Tibial nerve (tissue), 4 donors: ENCODE measurements at places on chromosomes 7 and 10. TPM values are rescaled to one million over a fixed set of nuclear protein-coding genes. Genes with fewer than 3 reads are reported as not detected.

CPSF4 gene
- 34.3 TPM for total RNA-seq

CAV2 gene
- 144 TPM for total RNA-seq

MCM10 gene
- not detected for total RNA-seq

- no peak for DNase-seq
Measured at GRCh38 chr10:8316284-8316683, 261.8 kb downstream of the GATA3 start.

GRCh38 chr10:10677479-10677878, 340.2 kb upstream of the CELF2 start:
- peak; percentile 28 for DNase-seq

DNA sequence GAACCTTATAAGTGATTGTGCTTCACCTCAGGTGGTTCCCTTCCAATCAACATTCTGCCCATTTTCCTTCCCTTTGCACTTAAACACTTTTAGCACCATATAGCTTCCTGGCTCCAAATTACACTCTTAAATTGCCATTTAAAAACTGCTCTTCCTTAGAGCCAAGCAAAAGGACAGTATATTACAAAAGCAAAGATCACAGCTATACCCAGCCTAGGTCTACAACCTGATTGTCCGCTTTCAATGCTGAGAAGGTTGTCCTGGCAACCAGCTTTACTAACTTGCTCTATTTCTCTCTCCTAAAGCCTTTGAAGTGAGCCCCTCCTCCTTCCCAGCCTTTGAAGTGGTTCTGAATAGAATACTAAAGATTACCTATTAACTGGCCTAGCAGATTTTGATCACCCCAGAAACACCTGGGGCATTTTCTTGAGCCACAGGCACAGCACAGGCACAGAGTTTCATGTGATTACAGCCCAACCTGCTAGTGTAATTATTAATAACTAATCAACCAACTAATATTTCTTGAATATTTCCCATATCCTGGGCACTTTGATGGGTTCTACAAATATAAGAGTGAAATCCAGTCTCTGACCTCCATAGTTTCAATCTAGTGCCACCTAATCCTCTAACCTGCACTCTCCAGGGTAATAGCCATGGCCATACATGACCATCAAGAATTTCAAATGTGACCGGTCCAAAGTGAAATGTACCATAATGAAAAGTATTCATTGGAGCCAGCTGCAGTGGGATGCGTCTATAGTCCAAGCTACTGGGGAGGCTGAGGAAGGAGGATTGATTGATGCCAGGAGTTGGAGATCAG, 63.6 kb upstream of the TRIM24 start:
- DNase-seq, result no peak

DNA sequence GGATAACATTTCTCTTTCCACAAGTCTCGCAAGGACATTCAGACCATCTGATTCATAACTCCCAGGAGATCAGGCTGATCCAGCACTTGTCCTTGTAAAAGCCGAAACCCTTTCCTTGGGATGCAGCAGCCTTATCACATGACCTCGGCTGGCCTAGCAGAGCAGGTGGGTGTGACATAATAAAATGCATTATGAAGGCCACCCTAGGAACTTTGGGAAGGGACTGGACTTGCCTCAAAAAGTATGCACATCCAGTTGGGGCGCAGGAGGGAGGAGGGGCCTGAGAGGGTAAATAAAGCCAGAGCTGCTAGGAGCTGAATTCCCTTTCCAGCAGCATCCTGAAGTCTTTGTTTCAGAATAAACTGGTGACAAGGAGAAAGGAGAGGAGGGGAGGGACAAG, 260.8 kb downstream of the SNX13 start:
- peak; percentile 52 for DNase-seq

- DNase-seq, result no peak
Measured at GRCh38 chr10:3750006-3750816, 34.8 kb downstream of the KLF6 start.
